ENCODE measurements at places on chromosomes 7 and 10. TPM values are rescaled to one million over a fixed set of nuclear protein-coding genes. Genes with fewer than 3 reads are reported as not detected.

The LIPJ gene
- not detected for polyA plus RNA-seq

The CACNB2 gene
- polyA plus RNA-seq, result 16.7 TPM

The TLL2 gene
- 0.22 TPM for polyA plus RNA-seq

The PLAC9 gene
- 54.3 TPM for polyA plus RNA-seq

The UNCX gene
- not detected for polyA plus RNA-seq

The LIPM gene
- not detected for polyA plus RNA-seq

The IFIT1B gene
- polyA plus RNA-seq, result not detected

The SPRN gene
- polyA plus RNA-seq, result 0.19 TPM

The CALHM3 gene
- not detected for polyA plus RNA-seq

The FFAR4 gene
- 0.25 TPM for polyA plus RNA-seq

The COL1A2 gene
- 1,063 TPM for polyA plus RNA-seq

The NCF1 gene
- polyA plus RNA-seq, result 3.3 TPM

The ITPRID1 gene
- polyA plus RNA-seq, result not detected

The NYAP1 gene
- 1.5 TPM for polyA plus RNA-seq

The ETV1 gene
- polyA plus RNA-seq, result 3.5 TPM

The NPC1L1 gene
- 0.25 TPM for polyA plus RNA-seq

The GCK gene
- polyA plus RNA-seq, result 2.1 TPM

The PDZD7 gene
- polyA plus RNA-seq, result 0.46 TPM

The CBX3 gene
- polyA plus RNA-seq, result 79.6 TPM

The CHN2 gene
- 6.8 TPM for polyA plus RNA-seq

The BTBD16 gene
- polyA plus RNA-seq, result 10.2 TPM

The COMMD3 gene
- 40.9 TPM for polyA plus RNA-seq

The GNA12 gene
- polyA plus RNA-seq, result 62.6 TPM

The C10orf62 gene
- not detected for polyA plus RNA-seq

The ACBD7 gene
- 0.15 TPM for polyA plus RNA-seq

Data from urinary bladder (tissue), 4 donors.